ENCODE measurements at places on chromosomes 5 and 9. TPM values are rescaled to one million over a fixed set of nuclear protein-coding genes. Genes with fewer than 3 reads are reported as not detected.
A peak's percentile ranks its signal among the peaks of the same experiment; 100 is the strongest.

HTR4 gene
- polyA plus RNA-seq, result not detected

- no peaks in the 10 kb centered on the region for H3K4me1 ChIP-seq
- H3K36me3 ChIP-seq, result no peaks in the 10 kb centered on the region
- no peak overlapping the region for H3K4me3 ChIP-seq
- H3K27ac ChIP-seq, result no peak overlapping the region
- H3K27me3 ChIP-seq, result no peaks in the 10 kb centered on the region
These were observed 55.1 kb upstream of the MOCS2 start for GRCh38 chr5:53164478-53165165.

GRCh38 chr5:134944630-134945029 lies 23.1 kb upstream of the CATSPER3 start:
- H3K36me3 ChIP-seq, result no peaks in the 10 kb centered on the region
- peak; percentile 59 for DNase-seq
- H3K4me3 ChIP-seq, result no peak overlapping the region
- no peaks in the 10 kb centered on the region for H3K4me1 ChIP-seq
- H3K27ac ChIP-seq, result peak overlapping the region; percentile 77

NKD2 gene
- polyA plus RNA-seq, result not detected

GZMA gene
- not detected for polyA plus RNA-seq

- H3K4me1 ChIP-seq, result peaks cover 7% of the 10 kb centered on the region
- no peaks in the 10 kb centered on the region for H3K27me3 ChIP-seq
- no peaks in the 10 kb centered on the region for H3K36me3 ChIP-seq
These were observed 195.1 kb downstream of the SMARCA2 start for GRCh38 chr9:2210201-2210600.

GRCh38 chr5:44603496-44604272 lies 205.1 kb upstream of the MRPS30 start:
- H3K36me3 ChIP-seq, result no peaks in the 10 kb centered on the region
- no peaks in the 10 kb centered on the region for H3K27me3 ChIP-seq
- no peak for DNase-seq
- H3K4me3 ChIP-seq, result no peak overlapping the region

PRRX2 gene
- polyA plus RNA-seq, result 0.83 TPM

FOXI1 gene
- polyA plus RNA-seq, result not detected

MRPL36 gene
- 75.5 TPM for polyA plus RNA-seq

DNA sequence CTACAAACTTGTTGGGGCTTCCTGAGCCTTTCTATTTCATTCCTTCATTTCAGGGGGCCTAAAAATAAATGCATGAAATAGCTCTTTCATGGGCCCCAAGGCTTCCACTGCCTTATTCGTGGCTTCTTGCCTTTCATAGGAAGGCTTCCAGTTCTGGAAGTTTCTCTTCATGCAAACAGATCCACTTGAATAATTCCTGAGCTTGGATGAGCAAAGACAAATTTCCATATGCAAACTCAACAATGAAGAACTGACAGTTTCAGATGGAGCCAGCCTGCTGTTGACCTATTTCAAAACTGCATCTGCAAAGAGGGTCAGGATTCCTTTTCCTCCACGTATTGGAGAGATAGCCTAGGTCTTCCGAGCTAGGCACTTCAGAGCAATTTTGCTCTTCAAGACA lies 142.1 kb downstream of the MLLT3 start:
- no peak overlapping the region for H3K4me3 ChIP-seq
- H3K27ac ChIP-seq, result no peak overlapping the region
- H3K27me3 ChIP-seq, result no peaks in the 10 kb centered on the region
- DNase-seq, result no peak
- H3K4me1 ChIP-seq, result no peaks in the 10 kb centered on the region

DNA sequence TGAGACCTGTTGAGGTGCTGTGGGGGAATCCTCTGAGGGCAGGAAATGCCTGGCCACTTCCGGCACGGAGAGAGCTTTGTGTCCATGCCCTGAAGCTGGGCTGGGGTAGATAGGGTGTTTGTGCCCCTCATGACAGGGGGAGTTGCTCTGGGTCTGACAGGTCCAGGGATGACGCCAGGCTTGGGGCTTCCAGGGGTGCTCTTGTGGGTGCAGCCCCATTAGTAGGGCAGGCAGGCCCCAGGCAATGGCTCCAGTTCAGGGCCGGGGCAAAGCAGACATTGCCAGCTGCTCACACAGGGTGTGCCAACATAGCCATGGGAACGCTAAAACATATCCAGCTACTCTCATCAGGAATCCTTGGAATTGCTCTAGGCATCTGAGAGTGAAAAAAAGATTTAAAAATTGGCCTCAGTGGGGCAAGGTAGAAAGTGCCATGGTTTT lies 21.1 kb downstream of the PITX1 start:
- H3K36me3 ChIP-seq, result no peaks in the 10 kb centered on the region
- DNase-seq, result no peak
- H3K4me3 ChIP-seq, result no peak overlapping the region
- H3K4me1 ChIP-seq, result no peaks in the 10 kb centered on the region
- no peak overlapping the region for H3K27ac ChIP-seq

TEX53 gene
- polyA plus RNA-seq, result not detected

DNA sequence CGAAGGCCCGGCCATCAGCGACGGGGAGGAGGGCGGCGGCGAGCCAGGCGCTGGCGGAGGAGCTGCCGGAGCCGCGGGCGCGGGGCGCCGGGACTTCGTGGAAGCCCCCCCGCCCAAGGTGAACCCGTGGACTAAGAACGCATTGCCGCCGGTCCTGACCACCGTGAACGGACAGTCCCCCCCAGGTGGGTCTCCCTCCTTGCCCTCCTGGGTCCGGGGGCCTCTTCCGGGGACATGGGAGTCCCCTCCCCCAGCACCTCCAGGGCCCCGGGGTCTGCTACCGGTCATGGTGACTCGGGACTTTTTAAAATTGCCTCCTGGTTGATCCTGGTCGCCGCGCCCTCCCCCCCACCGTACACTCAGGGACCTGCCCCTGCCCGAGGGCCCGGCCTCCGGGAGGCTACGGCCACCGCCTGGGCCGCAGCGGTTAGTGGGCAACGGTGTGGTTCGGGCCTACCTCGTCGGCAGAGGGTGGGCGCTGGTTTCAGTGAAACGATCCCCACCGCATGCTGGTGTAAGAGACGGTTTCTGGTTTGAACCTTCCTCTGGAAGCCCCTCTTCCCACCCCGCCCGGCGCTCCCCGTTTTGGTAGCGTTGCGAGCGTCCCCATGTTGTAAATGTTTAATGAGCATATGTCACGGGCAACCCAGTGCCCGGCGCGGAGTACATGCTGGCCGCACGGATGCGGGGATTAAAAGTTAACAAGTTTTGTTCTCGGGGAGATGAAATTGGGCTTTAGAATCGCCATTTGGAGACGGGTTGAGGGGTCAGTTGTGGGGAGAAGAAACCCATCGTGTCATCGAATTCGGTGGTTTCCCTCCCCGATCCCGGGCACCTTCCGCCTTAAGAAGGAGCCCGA lies 1.1 kb downstream of the LARP1 start:
- peak; percentile 68 for DNase-seq
- H3K4me1 ChIP-seq, result peaks cover 30% of the 10 kb centered on the region
- no peaks in the 10 kb centered on the region for H3K27me3 ChIP-seq
- H3K4me3 ChIP-seq, result peak overlapping the region; percentile 95

- no peaks in the 10 kb centered on the region for H3K27me3 ChIP-seq
- H3K4me3 ChIP-seq, result no peak overlapping the region
- H3K4me1 ChIP-seq, result no peaks in the 10 kb centered on the region
- DNase-seq, result no peak
- H3K36me3 ChIP-seq, result peaks cover 2% of the 10 kb centered on the region
These were observed 34.9 kb downstream of the NSA2 start for GRCh38 chr5:74801941-74802340.

DNA sequence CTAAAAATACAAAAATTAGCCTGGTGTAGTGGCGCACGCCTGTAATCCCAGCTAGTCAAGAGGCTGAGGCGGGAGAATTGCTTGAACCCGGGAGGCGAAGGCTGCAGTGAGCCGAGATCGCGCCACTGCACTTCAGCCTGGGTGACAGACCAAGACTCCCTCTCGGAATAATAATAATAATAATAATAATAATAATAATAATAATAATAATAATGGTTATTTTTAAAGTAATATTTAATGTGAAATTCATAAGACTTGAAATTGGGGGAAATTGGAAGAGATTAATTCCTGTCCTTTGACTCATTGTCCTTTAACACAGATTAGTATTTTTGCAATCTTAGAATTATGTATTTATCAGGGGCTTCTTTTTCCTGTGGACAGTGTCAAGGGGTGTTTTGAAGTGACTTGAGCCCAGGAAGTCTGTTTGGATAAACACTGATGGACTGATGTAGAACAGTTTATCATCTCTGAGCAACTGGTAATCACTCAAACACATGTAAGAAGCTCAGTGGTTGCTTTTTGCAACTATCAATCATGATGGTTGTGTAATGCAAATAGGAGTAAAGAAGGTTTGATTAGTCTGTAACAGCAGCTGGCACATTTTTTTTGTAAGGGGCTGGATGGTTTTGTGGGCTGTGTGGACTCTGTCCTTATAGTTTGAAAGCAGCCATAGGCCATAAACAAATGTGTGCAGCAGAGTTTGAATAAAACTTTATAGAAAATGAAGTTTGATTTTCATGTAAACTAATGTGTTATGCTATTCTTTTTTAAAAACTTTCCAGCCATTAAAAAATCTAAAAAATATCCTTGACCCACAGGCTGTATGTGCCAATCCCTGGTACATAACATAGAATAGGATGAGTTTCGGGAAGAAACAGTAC lies 93.5 kb downstream of the F2RL2 start:
- no peak overlapping the region for H3K27ac ChIP-seq
- no peak for DNase-seq
- H3K36me3 ChIP-seq, result no peaks in the 10 kb centered on the region
- peaks cover 23% of the 10 kb centered on the region for H3K4me1 ChIP-seq

TLX3 gene
- polyA plus RNA-seq, result 4.7 TPM

- peak overlapping the region; percentile 55 for H3K27ac ChIP-seq
- H3K4me3 ChIP-seq, result no peak overlapping the region
- peaks cover 18% of the 10 kb centered on the region for H3K4me1 ChIP-seq
- no peaks in the 10 kb centered on the region for H3K27me3 ChIP-seq
- no peaks in the 10 kb centered on the region for H3K36me3 ChIP-seq
- peak; percentile 20 for DNase-seq
These were observed 118.1 kb downstream of the NUDT12 start for GRCh38 chr5:103444333-103445038.

Measured in SK-N-SH (cell line).